Activated naive CD4-positive, alpha-beta T cell (primary cell): ENCODE measurements at places on chromosomes 3 and 15.

DNA sequence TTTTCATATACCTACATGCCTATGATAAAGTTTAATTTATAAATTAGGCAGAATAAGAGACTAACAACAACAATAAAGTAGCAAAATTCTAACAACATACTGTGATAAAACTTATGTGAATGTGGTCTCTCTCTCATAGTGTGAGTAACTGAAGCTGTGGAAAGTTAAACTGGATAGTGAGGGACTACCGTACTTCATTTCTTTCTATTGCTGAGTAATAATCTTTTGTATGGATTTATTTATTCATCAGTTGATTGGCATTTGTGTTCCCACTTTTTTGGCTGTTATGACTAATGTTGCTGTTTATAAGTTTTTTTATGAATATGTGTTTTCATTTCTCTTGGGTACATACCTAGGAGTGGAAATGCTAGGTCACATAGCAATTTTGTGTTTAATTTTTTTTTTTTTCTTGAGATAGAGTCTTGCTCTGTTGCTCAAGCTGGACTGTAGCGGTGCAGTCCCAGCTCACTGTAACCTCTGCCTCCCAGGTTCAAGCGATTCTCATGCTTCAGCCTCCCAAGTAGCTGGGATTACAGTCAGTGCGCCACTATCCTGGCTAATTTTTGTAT, 41.0 kb downstream of the RNF111 start:
- DNase-seq = no peak

DNA sequence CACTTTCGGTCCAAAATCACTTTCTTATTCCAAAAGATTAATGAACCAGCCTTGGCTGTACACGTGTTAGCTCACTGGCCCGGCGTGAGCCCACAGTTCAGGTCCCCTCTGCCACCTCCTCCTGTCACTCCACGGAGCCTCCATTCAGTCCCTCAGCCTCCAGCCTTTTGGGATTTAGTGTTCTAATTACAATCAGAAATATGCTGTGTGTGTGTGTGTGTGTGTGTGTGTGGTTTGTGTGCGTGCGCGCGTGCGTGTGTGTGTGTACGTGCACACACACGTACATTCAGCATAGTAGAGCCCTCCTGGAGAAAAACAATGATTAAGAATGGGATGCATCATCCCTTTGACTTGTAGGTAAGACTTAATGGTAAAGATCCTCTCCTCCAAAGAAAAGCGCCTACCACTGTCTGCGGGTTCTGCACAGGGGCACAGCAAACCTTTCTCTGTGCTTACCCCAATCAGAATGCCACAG, 801 bp downstream of the CA12 start:
- DNase-seq = no peak

- no peak for DNase-seq
These were observed 139.5 kb upstream of the EIF1B start for GRCh38 chr3:40169983-40170382.

DNA sequence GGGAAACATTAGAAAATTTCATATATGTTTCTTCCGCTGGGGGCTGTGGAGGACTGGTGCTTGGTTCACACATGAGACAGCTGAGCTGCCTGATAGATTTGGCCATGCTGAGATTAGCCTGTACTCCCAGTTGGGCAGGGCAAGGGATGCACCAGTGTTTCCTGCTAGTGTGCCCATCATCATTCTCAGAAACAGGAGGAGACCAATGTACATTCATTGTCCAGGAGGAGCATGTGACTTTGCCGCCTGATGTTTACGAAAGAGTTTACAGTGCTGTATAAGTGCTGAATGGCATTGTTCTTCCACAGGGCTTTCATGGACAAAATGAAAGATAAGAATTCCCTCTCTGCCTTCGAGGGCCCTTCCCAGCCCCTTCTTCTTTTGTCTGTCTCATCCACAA, 311.1 kb upstream of the THBS1 start:
- no peak for DNase-seq

DNA sequence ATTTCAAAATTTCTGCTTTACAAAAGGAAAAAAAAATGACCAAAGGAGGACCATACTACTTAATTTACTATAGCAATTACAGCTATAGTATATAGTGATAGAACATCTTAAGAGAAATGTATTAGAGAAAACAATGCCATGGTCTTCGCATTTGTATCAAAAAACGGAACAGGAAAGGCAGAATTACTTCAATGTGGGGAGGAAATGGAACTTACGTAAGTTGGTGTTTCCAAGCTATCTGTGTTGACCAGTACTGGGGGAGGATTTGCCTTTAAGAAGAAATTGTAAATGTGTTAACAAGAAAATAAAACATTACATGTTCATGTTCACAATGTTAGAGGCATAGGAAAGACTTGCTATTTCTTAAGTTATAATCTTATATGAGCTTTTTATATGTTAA, 119.9 kb upstream of the MELTF start:
- DNase-seq = no peak
